ENCODE measurements at places on chromosomes 11 and 22.

- DNase-seq = peak; percentile 23
These were observed 45.7 kb upstream of the TSPAN18 start for GRCh38 chr11:44680982-44681597.

DNA sequence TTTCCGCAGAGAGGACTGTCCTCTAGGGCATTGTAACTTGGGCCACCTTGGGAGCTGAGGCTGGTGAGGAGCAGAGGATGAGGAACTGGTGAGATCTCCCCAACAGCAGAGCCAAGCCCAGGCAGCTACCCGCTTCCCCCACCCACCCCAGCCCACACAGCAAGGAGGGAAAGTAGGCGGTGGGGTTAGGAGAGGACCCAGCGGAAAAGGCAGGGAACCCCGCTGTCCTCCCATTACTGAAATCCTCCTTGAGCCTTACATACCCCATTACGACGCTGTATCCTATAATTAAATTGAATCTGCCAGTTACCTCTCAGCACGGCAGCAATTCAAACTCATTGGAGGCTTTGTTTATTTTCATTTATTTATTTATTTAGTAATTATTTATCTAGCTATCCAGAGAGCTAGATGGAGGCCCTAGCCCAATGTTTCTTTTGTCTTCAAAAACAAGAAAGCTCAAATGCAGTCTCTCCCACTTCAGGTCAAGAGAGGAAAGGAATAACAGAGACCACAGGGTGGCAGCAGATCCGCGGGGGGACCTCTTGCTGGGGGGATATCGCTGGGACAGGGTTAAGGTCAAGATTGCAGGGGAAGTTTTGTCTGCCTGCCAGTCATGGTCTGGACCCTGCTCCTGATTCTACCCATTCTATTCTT lies 218.0 kb downstream of the ST3GAL4 start:
- DNase-seq = no peak

DNA sequence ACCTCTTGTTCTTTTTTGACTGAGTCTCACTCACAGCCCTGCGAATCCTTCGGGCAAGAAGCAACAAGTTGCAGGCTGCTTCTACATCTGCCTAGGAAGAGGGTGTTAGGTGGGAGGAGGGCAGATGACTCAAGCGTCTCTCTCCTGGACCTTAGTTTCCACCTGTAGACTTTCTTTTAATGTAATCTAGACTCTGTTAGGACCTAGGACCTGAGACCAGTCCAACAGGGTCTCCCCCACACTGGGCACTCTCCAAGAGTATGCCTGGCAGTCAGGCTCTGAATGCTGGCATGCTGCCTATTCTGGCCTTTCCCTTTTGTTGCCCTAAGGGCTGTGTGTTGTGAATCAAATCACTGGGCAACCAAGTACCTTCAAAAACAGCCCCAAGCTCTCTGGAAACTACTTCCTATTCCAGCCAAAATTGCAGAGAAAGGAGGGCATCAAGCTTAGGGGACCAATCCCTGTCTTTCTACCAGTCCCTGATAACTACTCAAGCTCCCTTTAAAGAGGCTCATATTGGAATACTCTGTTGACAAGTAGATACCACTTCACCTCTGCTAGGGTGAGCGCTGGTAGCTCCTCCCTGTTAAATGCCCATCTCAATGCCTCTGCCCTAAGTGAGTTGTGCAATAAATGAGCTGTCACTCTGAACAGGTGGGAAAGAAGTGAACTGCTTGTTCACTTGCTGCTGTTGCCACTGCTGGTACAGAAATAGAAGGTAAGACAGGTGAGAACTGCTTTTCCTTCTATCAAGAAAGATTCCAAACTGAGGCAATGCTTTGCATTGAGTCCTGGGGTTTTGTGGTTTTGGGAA lies at the start of gene BBOX1:
BBOX1 (plus strand) TSS at position 514 of the 814 bp plus-strand sequence. CDS start 14,616 bp downstream, outside the sequence.
- DNase-seq = no peak

DNA sequence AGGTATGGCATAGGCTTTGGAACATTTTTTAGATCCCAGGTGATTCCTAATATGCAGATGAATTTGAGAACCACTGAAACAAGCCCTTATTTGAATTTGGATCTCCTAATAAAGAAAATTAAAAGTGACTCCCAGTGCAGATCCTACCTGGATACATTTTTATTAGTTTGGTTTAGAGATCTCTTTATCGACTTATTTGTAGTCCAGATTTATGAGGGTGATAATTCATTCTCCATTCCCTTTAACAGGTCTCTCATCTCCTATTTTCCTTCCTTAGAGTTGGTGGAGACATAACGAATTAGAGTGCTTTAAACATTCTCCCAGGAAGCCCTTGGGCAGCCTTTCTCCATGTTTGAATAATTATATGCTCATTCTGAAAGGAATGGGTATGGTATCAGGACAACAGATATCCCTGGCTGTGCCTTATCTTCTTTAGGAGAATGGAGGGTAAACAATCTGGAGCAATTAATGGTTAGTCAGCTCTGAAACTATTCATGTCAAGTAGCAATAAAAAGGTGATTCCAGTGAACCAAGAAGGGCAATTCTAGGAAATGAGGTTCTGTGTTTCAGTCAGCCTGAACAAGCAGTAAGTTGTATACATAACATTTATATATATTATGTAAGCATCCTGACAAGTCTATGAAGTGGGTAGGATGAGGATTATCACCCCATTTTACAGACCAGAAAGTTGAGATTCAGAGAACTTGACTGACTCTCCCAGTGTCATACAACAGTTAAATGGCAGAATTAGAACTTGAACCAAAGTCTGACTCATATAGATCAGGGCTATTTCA lies 53.9 kb upstream of the RCE1 start:
- no peak for DNase-seq

GRCh38 chr11:8213376-8213775 lies 44.6 kb upstream of the RIC3 start:
- DNase-seq = no peak

DNA sequence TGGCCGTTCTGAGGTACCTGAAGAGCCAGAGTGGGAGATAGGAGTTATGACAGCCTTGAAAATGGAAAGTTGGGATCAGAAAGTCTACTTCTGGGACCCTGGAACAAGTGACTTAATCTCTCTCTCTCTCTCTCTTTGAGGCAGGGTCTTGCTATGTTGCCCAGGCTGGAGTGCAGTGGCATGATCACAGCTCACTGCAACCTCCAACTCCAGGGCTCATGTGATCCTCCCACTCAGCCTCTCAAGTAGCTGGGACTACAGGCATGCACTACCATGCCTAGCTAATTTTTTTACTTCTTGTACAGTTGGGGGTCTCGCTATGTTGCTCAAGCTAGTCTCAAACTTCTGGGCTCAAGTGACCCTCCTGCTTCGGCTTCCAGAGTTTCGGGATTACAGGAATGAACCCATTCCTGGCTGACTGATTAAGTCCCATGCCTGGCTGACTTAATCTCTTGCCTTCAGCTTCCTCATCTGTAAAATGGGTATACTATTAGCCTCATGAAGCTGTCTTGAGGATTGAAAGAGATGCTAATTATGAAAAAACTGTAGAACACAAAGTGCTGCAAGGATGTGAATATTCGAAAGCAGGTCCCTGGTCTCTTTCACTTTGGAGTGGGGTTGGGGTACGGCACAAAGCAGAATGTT lies 87.7 kb downstream of the UBASH3B start:
- DNase-seq = no peak

- no peak for DNase-seq
These were observed 50.9 kb downstream of the THAP12 start for GRCh38 chr11:76329983-76330382.

- no peak for DNase-seq
These were observed 7.0 kb downstream of the DIXDC1 start for GRCh38 chr11:111944139-111944538.

DNA sequence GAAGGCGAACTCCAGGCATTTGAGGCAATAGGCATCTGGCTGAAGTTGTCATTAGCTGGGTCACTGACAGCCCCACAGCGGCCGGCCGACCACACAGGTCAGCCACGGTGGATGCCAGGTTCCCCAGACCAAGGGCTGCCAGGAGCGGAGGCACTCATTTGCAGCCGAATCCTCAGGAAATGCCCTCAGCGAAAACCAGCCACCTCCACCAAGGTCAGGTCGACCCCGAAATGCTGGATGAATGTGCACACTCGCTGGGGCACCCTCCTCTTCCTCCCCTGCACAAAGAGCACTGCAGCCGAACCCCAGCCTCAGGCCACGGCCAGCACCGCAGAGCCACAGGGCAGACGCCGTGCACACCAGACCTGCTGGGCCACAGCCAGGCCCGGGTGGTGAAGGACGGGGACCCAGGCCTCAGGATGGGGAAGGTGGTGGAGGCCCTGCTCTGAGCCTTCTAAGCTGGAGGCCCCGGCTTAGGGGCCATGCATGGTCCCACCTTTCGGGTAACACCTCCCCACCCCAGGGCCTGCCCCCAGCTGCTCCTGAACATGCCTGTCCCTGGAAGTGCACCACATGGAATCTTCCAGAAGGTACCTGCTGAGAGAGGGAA lies 206.0 kb downstream of the BRD1 start:
- no peak for DNase-seq

- DNase-seq = no peak
These were observed 12.6 kb downstream of the PRAME start for GRCh38 chr22:22546490-22546889.

DNA sequence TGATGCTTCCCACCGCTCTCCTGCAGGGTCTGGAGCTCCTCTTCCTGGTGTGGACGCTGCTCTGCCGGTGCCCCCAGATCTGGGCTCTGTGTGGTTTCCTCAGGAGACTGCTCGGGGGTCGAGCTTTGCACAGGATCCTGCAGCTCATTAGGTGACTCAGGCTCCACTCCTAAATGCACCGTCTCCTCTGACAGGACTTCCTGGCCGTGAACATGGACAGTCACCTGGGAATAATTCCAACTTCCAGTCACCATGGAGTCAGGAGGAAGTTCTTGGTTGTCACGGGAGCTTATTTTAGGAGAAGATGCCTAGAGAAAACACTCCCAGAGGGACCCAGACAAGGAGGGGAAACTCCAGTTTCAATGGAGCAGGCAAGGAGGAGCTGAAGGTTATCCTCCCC lies 11.9 kb downstream of the ZNF202 start:
- no peak for DNase-seq

- no peak for DNase-seq
These were observed 8.4 kb downstream of the MRPL48 start for GRCh38 chr11:73795925-73796632.

DNA sequence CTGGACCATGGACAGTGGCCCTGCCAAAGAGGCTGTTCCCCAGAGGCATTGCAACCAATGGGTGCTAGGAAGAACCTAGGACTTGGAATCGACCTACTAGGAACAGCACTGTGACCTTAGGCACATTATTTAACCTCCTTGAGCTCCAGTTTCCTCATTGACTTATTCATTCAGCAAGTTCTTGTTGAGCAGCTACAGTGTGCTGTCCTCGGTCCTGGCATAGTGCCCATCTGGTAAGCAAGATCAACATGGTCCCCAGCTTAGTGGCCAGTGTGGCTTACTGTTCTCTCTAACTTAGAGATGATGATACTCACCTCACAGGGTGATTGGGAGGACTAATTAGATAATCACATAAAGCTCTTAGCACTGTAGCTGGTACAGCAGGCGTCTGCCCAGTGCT lies 8.2 kb downstream of the ABCG4 start:
- DNase-seq = no peak

GRCh38 chr11:130771708-130772107 lies 144.6 kb downstream of the SNX19 start:
- DNase-seq = no peak

DNA sequence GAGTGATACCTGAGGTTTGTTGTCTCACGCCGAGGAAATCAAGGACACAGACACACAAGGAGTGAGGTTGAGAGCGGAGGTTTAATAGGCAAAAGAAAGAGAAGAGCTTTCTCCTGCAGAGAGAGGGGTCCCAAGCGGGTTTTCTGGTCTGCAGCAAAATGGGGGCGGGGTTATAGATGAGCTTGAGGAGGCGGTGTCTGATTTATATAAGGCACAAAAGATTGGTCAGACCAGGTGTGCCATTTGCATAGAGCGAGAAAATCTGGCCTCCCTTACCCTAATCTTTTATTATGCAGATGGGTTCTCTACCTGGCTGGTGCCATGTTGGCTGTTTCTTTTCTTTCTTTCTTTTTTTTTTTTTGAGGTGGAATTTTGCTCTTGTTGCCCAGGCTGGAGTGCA lies 11.8 kb downstream of the C11orf96 start:
- no peak for DNase-seq

- DNase-seq = no peak
These were observed 85.1 kb upstream of the BLID start for GRCh38 chr11:122201106-122201505.

DNA sequence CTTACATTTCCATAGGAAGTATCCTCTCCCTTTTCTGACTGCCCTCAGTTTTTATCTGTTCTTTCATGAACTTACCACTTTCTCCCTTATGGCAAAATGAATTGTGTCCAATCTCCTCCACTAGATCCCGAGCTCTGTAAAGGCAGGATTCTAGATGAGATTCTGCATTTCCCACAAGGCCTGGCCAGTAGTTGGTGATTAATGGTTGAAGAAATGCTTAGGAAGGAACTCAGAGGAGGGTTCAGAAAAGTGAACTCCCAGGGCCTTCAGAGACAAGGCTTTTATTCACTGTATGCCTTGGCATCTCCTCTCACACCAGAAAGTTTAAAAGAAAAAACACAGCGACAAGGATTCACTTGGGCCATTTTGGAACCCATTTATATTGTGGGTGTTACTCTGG lies 66.2 kb downstream of the CCDC81 start:
- DNase-seq = no peak

DNA sequence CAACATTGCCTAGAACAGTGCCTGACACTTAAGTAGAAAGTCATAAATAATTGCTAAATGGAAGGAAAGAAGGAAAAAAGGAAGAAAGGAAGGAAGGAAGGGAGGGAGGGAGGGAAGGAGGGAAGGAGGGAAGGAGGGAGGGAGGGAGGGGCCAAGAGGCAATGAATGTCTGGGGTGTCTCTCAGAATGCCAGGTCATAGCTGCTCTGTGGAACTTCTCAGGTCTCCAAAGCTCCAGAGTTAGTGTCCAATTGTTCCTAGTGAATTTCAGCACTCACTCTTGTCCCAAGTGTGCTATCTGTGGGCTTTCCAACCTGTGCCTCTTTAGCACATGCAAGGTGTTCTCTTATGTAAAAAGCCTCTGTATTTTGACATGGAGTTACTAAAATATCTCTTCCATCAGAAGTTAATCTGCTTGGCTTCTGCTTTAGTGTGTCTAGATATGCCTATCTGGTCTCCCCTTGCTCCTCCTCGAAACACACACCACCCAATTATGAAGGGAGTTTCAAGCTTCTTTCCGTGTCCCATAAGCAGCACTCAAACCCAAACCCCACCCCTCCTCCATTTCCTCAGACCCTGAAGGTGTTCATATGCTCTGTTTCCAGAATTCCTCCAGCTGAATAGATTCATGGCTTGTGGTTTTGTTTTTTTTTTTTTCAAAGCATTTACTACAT lies 56.5 kb downstream of the FAM76B start:
- no peak for DNase-seq

GRCh38 chr11:132728026-132728425 lies 804.3 kb downstream of the OPCML start:
- DNase-seq = no peak

DNA sequence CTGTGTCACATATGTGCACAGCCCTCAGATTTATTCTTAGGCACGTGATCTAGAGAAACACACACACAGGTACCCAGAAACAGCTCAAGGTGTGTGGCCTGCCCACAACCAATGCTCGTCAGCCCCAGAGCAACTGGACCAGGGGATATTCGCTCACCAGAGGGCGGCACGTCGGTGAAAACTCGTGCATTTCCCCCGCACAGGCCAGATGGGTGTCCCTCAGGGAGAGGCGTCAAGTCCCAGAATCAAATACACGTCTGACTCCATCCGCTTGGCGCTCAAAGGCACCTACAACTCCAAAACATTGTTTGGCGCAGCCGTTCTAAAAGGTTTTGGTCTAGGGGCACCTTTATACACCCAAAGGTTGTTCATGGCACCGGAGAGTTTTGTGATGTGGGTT lies 429.0 kb downstream of the BRD1 start:
- DNase-seq = no peak
